ENCODE measurements at places on chromosomes 1 and 21. TPM values are rescaled to one million over a fixed set of nuclear protein-coding genes. Genes with fewer than 3 reads are reported as not detected.

GJC2 gene
- 0.65 TPM for total RNA-seq

MYOC gene
- total RNA-seq = not detected

SPRR2E gene
- total RNA-seq = not detected

FBXO2 gene
- total RNA-seq = 0.30 TPM

NBPF9 gene
- total RNA-seq = 44.2 TPM

GRCh38 chr1:17565461-17566252 is 26.2 kb downstream of the ARHGEF10L start:
- peaks cover 64% of the 10 kb centered on the region for H3K4me1 ChIP-seq
- no peak for DNase-seq
- H3K27ac ChIP-seq = peak overlapping the region; percentile 75
- peak overlapping the region; percentile 67 for H3K4me3 ChIP-seq

- H3K4me1 ChIP-seq = peaks cover 6% of the 10 kb centered on the region
- H3K36me3 ChIP-seq = no peaks in the 10 kb centered on the region
- peaks cover 8% of the 10 kb centered on the region for H3K27me3 ChIP-seq
- DNase-seq = no peak
- H3K4me3 ChIP-seq = no peak overlapping the region
Observed at GRCh38 chr1:10631811-10632593, 157.3 kb downstream of the PEX14 start.

DNA sequence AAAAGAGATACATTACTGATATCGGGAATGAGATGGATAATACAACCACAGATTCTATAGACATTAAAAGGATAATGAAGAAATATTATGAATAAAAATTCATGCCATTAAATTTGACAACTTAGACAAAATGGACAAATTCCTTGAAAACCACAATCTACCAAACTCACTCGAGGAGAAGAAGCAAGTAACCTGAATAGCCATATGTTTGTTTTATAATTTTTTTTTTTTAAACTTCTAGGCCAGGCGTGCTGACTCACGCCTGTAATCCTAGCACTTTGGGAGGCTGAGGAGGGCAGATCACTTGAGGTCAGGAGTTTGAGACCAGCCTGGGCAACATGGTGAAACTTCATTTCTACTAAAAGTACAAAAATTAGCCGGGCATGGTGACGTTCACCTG is 327.9 kb downstream of the VAV3 start:
- no peak for DNase-seq
- H3K36me3 ChIP-seq = no peaks in the 10 kb centered on the region
- H3K4me3 ChIP-seq = no peak overlapping the region
- H3K27me3 ChIP-seq = no peaks in the 10 kb centered on the region
- no peak overlapping the region for H3K27ac ChIP-seq
- H3K4me1 ChIP-seq = no peaks in the 10 kb centered on the region

DNA sequence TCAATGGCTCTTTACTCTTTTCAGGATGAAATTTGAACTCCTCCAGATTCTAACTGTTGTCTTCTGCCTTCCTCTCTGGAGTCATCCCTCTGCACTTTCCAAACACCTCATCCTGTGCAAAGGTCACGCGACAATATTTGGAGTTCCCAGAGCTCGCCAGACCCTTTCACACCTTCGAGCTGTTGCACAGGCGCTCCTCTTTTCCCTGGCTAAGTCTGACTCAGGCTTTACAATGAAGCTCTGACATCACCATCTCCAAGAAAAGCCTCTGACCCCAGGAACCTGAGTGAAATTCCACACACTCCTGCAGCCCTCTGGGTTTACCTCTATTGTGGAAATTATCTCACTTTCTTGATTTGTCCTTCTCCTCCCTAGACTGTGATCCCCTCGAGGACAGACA is 270.3 kb downstream of the RGS7 start:
- H3K4me1 ChIP-seq = no peaks in the 10 kb centered on the region
- no peak for DNase-seq
- H3K36me3 ChIP-seq = no peaks in the 10 kb centered on the region
- H3K27ac ChIP-seq = no peak overlapping the region

- no peaks in the 10 kb centered on the region for H3K27me3 ChIP-seq
- no peak for DNase-seq
- H3K27ac ChIP-seq = peak overlapping the region; percentile 85
- no peaks in the 10 kb centered on the region for H3K36me3 ChIP-seq
- H3K4me1 ChIP-seq = peaks cover 48% of the 10 kb centered on the region
Observed at GRCh38 chr1:244339073-244339692, 112.5 kb downstream of the ADSS2 start.

Measured in neural crest cell (in vitro differentiated cells).